ENCODE measurements at places on chromosomes 13 and 19. TPM values are rescaled to one million over a fixed set of nuclear protein-coding genes. Genes with fewer than 3 reads are reported as not detected.

DNA sequence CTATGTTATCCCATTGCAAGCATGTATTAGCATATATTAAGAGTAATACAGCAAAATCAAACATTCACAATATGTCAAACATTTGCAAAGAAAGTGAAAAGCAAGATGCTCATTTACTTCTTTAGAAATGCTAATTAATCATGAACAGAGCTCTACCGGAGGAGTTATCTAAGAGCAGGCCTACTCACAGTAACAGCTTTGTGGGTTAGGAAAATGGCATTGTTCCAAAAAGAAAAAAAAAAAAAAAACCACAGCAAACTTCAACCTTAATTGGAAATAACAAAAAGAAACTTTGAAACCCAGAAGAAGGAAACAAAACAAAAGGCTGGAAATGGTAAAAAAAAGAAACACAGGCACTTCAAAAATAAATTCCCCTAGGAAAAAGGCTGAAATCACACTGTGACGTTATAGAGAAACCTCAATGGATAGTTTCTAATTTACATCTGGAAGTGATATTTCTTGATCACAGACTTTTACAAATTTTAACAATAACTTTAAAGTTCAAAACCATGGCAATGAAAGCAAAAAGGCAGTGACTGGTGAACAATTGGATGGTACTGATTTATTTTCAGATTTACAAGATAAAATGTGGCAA lies 1236.8 kb upstream of the SPRY2 start:
- H3K27me3 ChIP-seq: no peaks in the 10 kb centered on the region
- no peaks in the 10 kb centered on the region for H3K4me1 ChIP-seq
- no peak for DNase-seq
- H3K4me3 ChIP-seq: no peak overlapping the region
- no peak overlapping the region for H3K27ac ChIP-seq

The USF2 gene
- polyA plus RNA-seq: 109 TPM

- DNase-seq: peak; percentile 79
- no peak overlapping the region for H3K4me3 ChIP-seq
- H3K36me3 ChIP-seq: no peaks in the 10 kb centered on the region
- H3K4me1 ChIP-seq: peaks cover 21% of the 10 kb centered on the region
- no peaks in the 10 kb centered on the region for H3K27me3 ChIP-seq
These were observed 30.1 kb downstream of the WDFY2 start for GRCh38 chr13:51614350-51614786.

DNA sequence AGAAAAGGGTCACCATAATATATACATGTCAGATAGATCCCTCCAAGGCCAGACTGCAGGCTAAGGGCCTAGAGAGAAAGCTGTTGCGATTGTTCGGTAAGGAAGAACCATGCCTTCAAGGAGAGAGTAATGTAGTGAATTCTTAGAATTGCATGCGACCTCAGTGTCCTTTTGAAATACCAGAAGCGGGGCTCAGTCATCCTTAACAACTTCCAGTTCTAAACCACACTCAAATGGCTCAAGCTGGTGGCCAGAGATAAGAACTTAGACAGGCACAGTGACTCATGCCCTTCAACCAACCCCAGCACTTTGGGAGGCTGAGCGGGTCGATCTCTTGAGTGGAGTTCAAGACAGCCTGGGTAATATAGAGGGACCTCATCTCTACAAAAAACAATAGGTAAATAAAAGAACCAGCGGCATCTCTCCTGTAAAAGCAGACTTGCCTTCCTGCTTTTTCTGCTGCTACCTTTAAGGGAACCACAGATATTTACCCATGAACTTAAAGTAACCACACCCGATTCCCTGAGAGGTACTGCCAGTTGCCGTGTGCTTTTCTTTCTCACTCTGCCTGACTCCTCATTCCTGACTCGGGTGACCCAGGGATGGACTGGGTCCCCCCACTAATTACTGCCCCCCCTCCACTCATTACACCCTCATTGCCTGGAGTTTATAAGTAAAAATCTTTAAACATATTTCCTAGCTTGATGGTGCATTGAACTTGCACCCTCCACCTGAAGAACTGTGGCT lies 15.4 kb upstream of the SIGLEC6 start:
- H3K27ac ChIP-seq: no peak overlapping the region
- no peak overlapping the region for H3K4me3 ChIP-seq
- no peak for DNase-seq
- H3K27me3 ChIP-seq: peaks cover 14% of the 10 kb centered on the region

The ATCAY gene
- not detected for polyA plus RNA-seq

GRCh38 chr19:45668342-45668871 lies 386 bp downstream of the GIPR start:
- peak overlapping the region; percentile 68 for H3K27ac ChIP-seq
- H3K4me1 ChIP-seq: peaks cover 29% of the 10 kb centered on the region
- no peaks in the 10 kb centered on the region for H3K36me3 ChIP-seq
- peaks cover 31% of the 10 kb centered on the region for H3K27me3 ChIP-seq
- no peak for DNase-seq

DNA sequence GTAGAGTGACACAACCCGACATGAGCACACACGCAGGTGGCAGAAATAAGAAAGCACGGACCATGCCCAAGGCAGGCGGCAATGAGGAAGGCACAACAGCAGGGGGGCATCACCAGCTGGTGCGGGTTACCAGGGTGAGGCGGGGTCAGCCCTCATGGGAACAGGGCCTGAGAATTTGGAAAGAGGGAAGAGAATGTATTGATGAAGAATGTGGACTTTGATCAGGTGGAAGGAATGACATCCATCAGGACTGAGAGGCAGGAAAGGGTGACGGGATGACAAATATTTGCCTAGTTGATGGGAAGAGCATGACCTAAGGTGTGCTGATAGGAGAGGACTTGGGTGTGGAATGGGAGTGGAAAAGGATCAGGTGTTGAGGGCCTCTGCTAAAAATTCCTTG lies 177.5 kb downstream of the ABCC4 start:
- H3K4me3 ChIP-seq: no peak overlapping the region
- DNase-seq: no peak
- H3K27me3 ChIP-seq: no peaks in the 10 kb centered on the region
- no peaks in the 10 kb centered on the region for H3K36me3 ChIP-seq
- H3K27ac ChIP-seq: peak overlapping the region; percentile 10
- peaks cover 8% of the 10 kb centered on the region for H3K4me1 ChIP-seq

The SSC5D gene
- 0.46 TPM for polyA plus RNA-seq

The TARM1 gene
- polyA plus RNA-seq: not detected

The MPHOSPH8 gene
- polyA plus RNA-seq: 17.4 TPM

- H3K4me1 ChIP-seq: peaks cover 41% of the 10 kb centered on the region
- H3K4me3 ChIP-seq: peak overlapping the region; percentile 80
- peaks cover 15% of the 10 kb centered on the region for H3K27me3 ChIP-seq
- no peak overlapping the region for H3K27ac ChIP-seq
- no peaks in the 10 kb centered on the region for H3K36me3 ChIP-seq
These were observed 2.0 kb downstream of the UHRF1 start for GRCh38 chr19:4911314-4911713.

DNA sequence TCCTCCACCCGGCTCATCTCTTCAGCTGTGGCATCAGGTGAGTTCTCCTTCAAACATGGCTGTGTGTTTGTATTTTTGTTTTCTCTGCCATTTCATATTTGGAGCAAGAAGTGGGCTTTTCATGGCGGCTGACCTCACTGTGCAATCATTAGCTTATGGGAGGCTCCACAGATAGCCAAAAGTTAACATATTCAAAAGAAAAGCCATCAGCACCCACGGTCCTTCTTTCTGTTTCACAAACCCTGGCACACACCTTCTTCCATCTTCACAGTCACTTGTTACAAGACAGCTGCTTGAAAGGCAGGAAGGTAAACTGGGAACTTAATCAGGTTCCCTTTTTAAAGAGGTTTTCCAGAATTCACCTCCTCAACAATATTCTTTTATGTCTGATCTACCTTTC lies 69.3 kb upstream of the ATP12A start:
- DNase-seq: no peak
- H3K4me3 ChIP-seq: no peak overlapping the region
- no peaks in the 10 kb centered on the region for H3K36me3 ChIP-seq
- no peak overlapping the region for H3K27ac ChIP-seq

DNA sequence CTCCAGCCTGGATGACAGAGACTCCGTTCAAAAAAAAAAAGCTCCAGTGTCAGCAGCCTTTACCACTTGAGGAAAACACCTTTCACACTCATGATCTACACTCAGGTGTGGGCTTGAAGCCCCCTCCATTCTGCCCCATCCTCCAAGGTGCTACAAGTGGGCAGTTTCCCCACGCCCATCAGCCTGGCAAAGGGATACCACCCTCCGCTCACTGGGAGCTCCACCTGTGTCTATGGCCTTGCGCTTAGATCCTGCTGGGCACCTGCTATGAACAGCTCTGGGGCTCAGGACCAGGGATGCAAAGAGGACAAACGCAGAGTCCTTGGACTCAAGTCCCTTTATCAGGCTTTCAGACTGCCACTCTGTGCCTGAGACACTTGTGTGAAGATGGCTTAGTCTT lies 127.8 kb downstream of the CRYL1 start:
- H3K4me1 ChIP-seq: no peaks in the 10 kb centered on the region
- no peaks in the 10 kb centered on the region for H3K27me3 ChIP-seq
- peaks cover 4% of the 10 kb centered on the region for H3K36me3 ChIP-seq
- no peak overlapping the region for H3K27ac ChIP-seq
- DNase-seq: no peak

GRCh38 chr19:12783849-12784393 lies 7.4 kb upstream of the JUNB start:
- no peak for DNase-seq
- H3K4me1 ChIP-seq: peaks cover 72% of the 10 kb centered on the region
- H3K4me3 ChIP-seq: no peak overlapping the region

GRCh38 chr19:7983286-7983950 lies 22.0 kb downstream of the ELAVL1 start:
- DNase-seq: no peak
- no peak overlapping the region for H3K4me3 ChIP-seq
- H3K36me3 ChIP-seq: peaks cover 95% of the 10 kb centered on the region
- no peak overlapping the region for H3K27ac ChIP-seq
- peaks cover 33% of the 10 kb centered on the region for H3K4me1 ChIP-seq

- no peak overlapping the region for H3K27ac ChIP-seq
- H3K4me1 ChIP-seq: no peaks in the 10 kb centered on the region
- no peaks in the 10 kb centered on the region for H3K27me3 ChIP-seq
- H3K36me3 ChIP-seq: no peaks in the 10 kb centered on the region
These were observed 62.7 kb upstream of the MRI1 start for GRCh38 chr19:13701624-13702023.

DNA sequence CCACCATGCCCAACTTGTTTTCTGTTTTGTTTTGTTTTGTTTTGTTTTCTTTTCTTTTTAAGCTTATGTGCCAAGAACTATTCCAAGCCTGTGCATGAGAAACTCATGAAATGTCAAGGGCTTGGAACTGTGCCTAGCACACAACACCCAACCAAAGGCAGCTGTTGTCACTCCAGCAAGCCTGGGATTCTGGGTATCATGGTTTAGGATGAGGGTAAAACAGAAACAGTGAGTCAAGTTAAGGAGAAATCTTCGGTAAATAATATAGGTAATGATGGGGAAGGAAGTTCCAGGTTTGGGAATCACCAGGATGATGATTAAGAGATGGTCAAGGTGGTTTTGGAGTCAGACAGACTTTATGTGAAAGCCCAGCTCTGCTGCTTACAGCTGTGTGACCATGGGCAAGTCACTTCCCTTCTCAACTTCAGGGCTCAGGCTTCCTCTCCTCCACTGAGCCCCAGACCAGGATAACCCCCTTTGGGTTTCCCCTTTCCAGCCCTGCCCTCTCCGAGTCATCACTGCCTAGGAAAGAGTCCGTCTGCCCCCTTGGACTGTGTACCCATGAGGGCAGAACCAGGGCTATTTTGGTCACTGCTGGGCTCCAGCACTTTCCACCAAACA lies 5.0 kb downstream of the PVR start:
- peaks cover 47% of the 10 kb centered on the region for H3K4me1 ChIP-seq
- peaks cover 39% of the 10 kb centered on the region for H3K36me3 ChIP-seq
- no peak overlapping the region for H3K4me3 ChIP-seq
- no peaks in the 10 kb centered on the region for H3K27me3 ChIP-seq

The PRSS57 gene
- not detected for polyA plus RNA-seq

GRCh38 chr19:19064811-19065745 lies 1.3 kb downstream of the SLC25A42 start:
- peak; percentile 39 for DNase-seq
- H3K27me3 ChIP-seq: no peaks in the 10 kb centered on the region
- peak overlapping the region; percentile 82 for H3K4me3 ChIP-seq
- H3K4me1 ChIP-seq: peaks cover 54% of the 10 kb centered on the region

GRCh38 chr13:29925457-29926097 lies 75.2 kb upstream of the UBL3 start:
- no peaks in the 10 kb centered on the region for H3K27me3 ChIP-seq
- H3K27ac ChIP-seq: peak overlapping the region; percentile 82
- no peak overlapping the region for H3K4me3 ChIP-seq

DNA sequence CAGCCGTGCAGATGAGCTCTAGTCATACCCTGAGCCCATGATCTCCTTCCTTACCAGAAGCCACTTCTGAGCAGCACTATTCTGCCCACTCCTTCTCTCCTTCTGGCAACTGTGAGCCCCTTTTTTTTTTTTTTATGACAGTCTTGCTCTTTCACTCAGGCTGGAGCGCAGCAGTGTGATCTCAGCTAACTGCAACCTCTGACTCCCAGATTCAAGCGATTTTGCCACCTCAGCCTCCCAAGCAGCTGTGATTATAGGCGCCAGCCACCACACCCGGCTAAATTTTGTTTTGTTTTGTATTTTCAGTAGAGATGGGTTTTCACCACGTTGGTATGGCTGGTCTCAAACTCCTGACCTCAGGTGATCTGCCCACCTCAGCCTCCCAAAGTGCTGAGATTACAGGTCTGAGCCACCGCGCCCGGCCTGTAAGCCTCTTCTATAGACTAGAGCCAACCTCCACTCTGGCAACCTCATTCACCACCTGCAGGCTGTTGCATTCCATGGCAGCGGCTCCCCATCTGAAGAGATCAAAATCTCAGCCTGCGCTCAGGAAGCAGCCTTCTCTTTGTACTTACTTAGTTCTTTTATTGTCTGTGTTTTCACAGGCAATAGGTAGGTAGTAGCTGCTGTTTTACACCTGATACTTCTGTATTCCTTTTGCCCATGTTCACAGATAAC lies 34.8 kb upstream of the NDFIP2 start:
- H3K4me3 ChIP-seq: no peak overlapping the region
- no peak for DNase-seq
- H3K27me3 ChIP-seq: no peaks in the 10 kb centered on the region

The TNFSF13B gene
- polyA plus RNA-seq: 2.8 TPM

DNA sequence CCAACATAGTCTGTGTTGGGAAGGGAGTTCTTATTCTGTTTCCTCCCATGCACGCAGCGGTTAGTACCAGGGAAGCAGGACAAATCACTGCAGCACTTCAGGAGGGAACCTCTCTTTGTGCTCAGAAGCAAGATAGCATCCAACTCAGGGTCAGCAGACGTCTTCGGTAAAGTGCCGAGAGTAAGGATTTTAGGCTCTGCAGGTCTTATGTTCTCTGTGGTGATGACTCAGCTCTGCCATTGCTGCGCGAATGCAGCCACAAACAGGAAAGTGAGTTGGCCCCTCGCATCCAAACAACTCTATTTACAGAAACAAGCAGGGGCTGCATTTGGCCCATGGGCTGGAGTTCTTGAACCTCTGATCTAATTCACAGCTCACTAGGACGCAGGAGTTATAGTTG lies 122.1 kb upstream of the SPATA13 start:
- no peak overlapping the region for H3K4me3 ChIP-seq
- H3K27me3 ChIP-seq: no peaks in the 10 kb centered on the region
- peaks cover 32% of the 10 kb centered on the region for H3K4me1 ChIP-seq

- DNase-seq: no peak
- peaks cover 56% of the 10 kb centered on the region for H3K27me3 ChIP-seq
- H3K27ac ChIP-seq: no peak overlapping the region
- no peak overlapping the region for H3K4me3 ChIP-seq
- H3K4me1 ChIP-seq: no peaks in the 10 kb centered on the region
These were observed 9.2 kb upstream of the ACP7 start for GRCh38 chr19:39074942-39075341.
